Fibroblast of skin of left quadriceps (primary cell): ENCODE measurements at places on chromosomes 3 and 15.

DNA sequence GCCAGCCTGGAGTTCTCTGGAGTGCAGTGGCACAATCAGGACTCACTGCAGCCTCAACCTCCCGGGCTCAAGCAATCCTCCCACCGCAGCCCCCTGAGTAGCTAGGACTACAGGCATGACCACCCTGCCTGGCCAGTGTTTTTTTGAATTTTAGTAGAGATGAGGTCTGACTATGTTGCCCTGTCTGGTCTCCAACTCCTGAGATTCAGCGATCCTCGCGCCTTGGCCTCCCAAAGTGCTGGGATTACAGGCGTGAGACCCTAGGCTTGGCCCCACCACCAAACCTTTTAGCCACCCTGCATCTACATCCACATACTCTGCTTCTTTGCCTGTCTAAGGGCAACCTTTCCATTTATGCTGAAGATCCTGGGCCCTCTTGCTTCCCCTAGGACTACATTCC is 4.4 kb downstream of the NUSAP1 start:
- no peak for DNase-seq

- no peak for DNase-seq
Observed at GRCh38 chr3:11138371-11138770, 15.9 kb upstream of the HRH1 start.

- no peak for DNase-seq
Observed at GRCh38 chr3:134054881-134055280, 25.2 kb upstream of the SLCO2A1 start.

DNA sequence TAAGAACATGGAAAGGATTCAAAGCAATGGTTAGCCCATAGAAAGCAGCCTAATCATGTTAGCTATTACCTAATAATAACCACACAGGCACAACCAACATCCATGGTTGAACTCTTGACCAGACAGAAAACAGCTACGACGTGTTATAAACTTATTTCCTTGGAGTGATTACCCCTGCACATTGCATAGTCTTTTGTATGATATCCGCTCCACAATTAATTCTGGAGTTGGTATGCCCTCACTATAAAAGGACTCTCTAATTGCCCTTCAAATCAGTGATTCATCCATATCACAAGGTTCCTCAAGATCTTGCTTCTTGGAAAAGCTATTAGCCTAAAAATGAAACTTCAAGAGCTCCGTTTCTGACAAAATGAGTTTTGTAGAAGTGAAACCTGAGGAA is 117.9 kb downstream of the SYNPR start:
- DNase-seq: no peak

- DNase-seq: no peak
Observed at GRCh38 chr15:71336671-71337070, 221.4 kb downstream of the THSD4 start.

GRCh38 chr3:12593473-12593872 is 36.6 kb downstream of the MKRN2 start:
- DNase-seq: no peak

- DNase-seq: no peak
Observed at GRCh38 chr15:94175420-94175819, 55.9 kb upstream of the MCTP2 start.

- DNase-seq: peak; percentile 17
Observed at GRCh38 chr3:124266487-124266886, 274.6 kb upstream of the ROPN1 start.
